ENCODE measurements at places on chromosomes 5 and 9.

GRCh38 chr5:9339206-9339818, 206.6 kb downstream of the SEMA5A start:
- DNase-seq = no peak

- no peak for DNase-seq
Measured at GRCh38 chr9:110821064-110821463, 152.5 kb downstream of the MUSK start.

- no peak for DNase-seq
Measured at GRCh38 chr5:95759634-95760033, 28.5 kb downstream of the RHOBTB3 start.

DNA sequence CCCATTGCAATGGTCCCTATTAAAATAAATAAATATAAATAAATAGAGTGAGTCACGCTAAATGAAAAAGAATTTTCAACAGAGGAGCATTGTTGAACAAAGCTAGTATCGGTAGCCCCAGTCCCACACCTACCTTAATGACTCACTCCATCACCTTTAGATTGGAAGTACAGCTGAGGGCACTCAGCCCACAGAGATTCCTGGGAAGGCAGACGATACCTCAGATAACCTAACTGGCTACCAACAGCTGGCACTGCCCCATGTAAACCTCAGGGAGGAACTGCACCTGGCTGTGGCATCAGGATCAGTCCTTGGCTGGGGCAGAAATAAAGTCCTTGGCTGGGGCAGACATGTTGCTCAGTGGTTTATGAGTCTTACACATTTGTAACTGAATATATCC, 49.3 kb downstream of the SPRY4 start:
- DNase-seq = no peak

DNA sequence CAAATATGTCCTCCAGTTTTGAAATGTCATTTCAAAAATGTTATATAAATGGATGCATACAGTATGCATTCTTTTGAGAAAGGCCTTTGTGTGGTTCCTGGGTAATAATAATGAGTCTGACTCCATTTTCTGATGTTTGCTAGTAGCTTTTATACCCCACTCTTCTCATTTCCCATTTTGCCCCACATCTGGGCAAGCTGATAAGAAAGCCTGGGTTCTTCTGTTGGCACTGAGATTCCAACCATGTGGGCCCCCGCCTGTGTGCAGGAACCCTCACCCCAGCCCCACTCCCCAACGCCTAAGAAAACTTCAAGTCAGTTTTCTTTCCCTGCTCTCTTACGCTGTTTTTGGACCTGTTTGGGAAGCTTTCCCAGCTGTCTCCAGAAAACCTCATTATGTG, 89.4 kb downstream of the SNX18 start:
- no peak for DNase-seq

DNA sequence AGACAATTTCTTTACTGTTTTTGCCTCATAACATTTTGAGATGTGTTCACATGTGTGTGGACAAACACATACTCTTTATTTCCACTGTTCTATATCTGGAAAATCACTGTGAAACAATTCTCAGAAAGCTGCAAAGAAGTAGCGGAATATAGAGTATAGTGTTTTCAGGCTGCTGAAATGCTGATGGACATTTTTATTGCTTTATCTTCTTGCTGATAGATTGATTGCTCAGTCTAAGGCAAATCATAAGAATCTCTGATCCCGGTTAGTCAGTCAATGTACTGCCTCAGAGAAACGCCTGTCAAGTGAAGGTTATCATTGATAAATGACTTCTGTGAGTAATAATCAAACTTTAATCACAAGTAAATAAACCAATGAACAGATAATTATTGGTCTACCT, 364.9 kb upstream of the CTNND2 start:
- DNase-seq = no peak

GRCh38 chr9:102740578-102740977, 254.6 kb upstream of the CYLC2 start:
- no peak for DNase-seq

GRCh38 chr9:90466441-90466840, 176.2 kb downstream of the DIRAS2 start:
- DNase-seq = no peak

DNA sequence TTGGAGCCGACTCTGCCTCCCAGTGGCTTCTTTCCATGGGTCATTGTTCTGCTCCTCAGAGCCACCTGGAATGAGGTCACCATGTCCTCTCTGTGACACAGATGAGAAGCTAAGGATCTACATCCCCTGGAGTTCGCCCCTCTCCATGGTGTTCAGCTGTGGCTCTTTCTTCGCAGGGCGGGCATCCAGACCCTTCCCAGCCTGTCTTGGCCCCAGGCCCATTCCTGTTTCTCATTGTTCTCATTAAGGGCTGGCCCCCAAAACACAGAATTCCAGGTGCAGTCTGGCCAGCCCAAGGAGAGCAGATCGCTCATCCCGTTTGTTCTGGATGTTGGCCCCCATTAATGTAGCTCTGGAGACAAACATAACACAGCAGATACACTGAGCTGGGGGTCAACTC, 66.4 kb upstream of the COL15A1 start:
- DNase-seq = no peak

DNA sequence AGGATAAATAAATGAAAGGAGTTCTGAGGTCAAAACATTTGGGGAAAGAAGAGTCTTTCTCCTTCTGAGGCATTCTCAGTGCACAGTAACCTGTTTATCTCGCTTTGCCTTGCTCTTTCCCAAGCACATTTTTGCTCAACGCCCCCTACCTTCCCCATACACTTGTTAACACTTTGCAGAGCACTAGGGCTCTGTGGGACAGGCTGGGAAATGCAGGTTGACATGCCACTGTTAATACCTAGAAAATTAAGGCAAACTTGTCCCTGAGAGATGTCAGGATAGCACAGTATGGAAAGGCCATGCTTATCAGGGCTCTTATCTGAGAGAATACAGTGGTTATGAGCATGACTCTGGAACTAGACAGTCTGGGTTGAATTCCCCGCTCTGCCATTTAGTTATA, 152.0 kb downstream of the DOCK8 start:
- DNase-seq = no peak

GRCh38 chr5:4990017-4990416, 150.1 kb upstream of the ADAMTS16 start:
- no peak for DNase-seq

DNA sequence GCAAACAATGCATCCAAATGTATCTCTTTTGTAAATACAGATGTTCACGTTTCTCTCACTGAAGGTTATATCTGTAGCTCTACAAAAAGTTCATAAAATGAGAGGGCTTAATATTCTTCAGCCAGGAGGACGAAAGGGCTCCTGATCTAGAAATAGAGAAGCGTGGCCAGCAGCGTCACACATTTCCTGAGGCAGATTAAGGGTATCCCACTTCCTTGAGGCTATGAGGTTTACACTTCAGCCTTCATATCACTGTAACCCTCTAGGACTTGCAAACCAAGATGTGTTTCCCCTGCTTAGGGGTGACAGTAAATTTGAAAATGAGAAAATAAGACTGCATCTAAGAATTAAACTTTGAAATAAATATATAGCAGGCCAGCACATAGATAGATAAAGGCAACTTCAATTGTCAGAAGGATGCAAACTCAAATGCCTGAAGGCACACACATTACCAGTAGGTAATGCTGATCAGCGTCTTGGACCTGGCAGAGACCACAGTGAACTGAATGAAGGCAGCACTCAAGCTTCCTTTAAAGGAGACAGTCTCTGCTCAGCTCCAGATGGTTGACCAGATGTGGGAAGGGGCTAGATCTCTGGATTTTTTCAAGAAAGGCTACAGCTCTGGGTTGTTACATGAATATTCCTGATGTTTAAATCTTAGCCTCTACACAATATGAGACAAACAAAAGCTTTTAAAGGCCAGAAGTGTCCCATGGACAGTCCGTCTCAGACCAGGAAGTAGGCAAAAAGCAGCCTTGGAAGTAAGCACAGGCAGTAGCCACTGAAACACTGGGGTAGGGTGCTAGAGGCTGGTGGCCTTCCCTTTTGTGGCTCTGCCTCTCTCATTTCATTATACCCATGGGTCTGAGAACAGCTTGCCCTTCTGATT, 197.7 kb downstream of the MCTP1 start:
- no peak for DNase-seq

GRCh38 chr5:89265511-89266179, 382.7 kb upstream of the MEF2C start:
- DNase-seq = no peak

- no peak for DNase-seq
Measured at GRCh38 chr9:15423231-15423985, 732 bp downstream of the SNAPC3 start.

DNA sequence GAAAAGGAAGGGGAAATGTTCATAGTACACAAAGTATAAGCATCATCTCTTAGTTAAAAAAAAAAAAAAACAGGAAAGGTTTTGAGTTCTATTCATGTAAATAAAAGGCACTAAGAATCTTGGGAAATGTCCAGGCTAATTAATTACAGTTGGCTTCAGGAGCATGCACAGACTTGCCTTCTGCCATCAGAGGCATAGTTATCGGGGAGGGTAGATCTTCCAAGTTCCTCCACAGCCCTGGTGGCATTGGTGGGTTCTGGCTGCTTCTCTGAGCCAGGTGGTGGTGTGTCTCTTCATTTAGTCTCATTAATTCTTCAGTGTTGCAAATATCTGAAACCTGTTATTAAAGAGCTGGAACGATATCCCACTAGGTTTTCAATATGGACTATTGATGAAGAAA, 85.2 kb downstream of the TMEM252 start:
- no peak for DNase-seq

- DNase-seq = no peak
Measured at GRCh38 chr9:36396985-36397384, 3.1 kb downstream of the RNF38 start.

- no peak for DNase-seq
Measured at GRCh38 chr9:16191691-16192402, 639.0 kb downstream of the CCDC171 start.

GRCh38 chr5:170761048-170761707, 22.3 kb upstream of the GABRP start:
- DNase-seq = no peak
